ENCODE measurements at places on chromosomes 1 and 21.

GRCh38 chr1:160664573-160665051 lies 17.8 kb upstream of the SLAMF1 start:
- no peak for DNase-seq

DNA sequence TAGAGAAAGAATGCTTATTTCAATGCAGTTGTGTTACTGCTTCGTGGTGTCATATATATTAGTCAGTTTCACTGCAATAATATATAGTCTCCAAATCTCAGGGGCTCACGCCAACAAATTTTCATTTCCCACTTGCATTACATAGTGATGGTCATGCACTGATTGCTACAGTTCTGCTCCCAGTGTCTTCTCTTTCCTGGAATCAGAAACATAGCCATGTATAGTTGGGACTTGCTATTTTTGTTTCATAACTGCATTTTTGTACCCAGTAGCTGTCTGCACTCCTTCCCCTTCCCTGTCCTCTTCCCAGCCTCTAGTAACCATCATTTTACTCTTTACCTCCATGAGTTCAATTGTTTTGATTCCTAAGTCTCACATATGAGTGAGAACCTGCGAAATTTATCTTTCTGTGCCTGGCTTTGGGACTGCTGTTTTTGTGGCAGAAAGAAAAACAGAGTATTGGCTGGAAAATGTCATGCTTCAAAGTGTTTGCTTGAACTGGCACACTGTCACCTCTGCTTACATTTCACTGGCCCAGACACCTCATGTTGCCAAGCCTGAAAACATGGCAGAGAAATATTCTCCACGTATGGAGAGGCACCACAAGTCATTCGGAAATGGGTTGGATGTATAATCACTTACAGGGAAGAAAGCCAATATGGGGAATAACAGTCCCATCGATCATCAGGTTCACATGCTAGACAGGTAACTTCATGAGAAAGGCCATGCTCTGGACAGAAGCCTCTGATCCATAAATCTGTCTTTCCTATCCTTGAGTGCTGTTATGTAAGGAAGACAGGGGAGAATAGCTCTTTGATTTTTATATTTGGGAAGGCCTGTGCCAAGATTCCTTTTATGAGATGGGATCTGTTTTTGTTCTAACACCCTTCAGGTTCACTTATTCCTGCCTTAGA lies 60.4 kb upstream of the BACH1 start:
- peak; percentile 75 for DNase-seq

DNA sequence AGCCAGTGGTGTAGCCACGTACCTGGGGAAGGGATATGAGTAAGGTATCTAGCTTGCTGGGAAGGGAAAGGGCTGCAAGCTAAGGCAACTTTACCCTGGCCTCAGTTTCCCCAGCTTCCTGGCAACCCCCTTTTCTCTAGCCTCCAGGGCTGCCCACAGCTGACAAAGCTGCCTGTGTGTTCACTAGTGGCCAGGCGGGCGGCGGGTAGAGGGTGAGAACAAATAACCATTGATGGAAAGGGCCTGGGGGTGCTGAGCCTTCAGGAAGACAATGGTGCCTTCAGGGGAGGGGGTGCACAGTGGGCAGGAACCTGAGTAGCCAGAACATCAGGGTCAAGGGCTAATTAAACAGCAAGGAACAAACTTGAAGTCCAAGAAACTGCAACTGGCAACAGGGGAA lies 6.1 kb downstream of the CERS2 start:
- DNase-seq: no peak

DNA sequence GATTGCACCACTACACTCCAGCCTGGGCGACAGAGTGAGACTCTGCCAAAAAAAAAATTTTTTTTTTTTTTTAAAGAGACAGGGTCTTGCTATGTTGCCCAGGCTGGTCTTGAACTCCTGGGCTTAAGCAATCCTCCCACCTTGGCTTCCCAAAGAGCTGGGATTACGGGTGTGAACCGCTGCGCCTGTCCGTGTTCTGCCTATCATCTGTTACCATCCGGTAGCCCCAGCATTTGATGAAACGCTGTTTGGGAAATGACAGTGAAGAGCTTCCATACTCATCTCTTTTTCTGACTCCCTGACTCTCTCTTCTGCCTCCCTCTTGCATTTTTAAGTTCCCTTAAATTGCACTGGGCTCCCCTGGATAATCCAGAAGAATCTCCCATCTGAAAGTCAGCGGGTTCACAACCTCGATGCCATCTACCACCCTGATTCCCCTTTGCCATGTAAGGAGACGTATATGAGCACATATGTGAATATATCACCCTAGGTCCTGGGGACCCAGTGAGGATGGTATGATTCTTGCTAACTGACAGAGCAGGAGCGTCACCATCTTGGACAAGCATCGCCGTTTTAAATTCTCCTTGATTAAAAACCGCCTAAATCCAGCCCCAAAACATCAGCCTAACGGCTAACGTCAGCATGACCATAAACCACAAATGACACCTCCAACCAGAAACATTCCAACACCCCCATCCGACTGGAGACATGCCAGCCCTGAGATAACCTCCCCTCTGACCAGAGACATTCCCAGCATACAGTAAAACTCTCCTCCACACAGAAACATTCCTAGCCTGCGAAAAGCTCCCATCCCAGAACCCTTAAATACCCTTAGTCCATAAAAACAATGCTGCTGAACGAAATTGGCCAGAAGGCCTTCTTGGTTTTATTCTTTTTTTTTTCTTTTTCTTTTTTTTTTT lies 12.4 kb downstream of the TNFRSF8 start:
- DNase-seq: peak; percentile 96

DNA sequence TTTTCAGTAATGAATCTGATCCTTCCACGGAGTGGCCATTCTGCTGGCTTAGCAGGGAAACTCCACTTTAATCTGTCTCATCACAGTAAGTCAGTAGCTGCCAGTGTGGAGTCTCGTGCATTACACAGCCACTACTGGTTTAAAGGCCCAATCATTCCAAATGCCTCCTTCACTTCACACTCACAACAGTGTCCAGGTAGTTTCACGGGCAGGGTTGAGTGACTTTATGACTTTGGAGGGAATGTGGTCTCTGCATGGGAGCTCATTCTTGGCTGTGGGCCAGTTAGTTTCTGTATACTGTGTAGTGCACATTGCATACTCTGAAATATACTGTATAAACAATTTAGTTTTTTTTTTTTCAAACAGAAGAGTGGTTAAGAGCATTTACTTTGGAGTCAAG lies 34.6 kb upstream of the C1orf87 start:
- DNase-seq: no peak

DNA sequence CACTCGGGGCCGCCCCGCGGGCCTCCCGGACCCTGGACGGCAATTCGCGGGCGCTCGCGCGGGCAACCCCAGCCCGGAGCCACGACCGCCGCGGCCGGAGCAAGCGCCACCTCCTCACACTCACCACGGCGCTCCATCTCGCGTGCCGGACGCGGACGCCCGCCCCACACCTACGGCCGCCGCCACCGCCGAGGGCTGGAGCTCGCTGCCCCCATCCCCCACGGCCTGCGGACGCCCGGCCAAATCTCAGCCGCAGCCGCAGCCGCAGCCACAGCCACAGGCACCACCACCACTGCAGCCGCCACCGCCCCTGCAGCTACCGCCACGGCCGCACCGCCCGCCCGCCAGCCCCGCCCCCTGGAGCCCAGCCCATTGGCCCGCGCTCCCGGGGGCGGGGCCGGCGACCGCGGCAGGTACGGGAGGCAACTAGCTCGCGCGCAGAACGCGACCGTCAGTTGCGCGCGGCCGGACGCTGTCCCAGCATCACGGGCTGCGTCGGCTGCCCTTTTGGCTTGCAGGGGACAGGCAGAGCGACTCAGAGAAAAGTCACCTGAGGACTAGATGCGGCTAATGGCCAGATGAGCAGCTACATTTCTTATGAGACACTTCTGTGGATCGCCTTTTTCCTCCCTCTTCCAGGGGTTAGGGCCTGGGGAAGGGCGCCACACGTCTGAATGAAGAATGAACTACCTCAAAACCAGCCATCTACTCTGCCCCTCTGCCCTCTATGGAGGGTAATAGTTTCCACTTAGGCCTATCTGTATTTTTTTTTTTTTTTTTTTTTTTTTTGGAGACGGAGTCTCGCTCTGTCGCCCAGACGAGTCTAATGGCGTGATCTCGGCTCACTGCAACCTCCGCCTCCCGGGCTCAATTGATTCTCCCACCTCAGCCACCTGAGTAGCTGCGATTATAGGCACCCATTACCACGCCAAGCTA lies at the start of gene ARHGAP29:
Gene ARHGAP29, minus strand, starts transcription at position 294 of the 936 bp plus-strand sequence. CDS start 5,973 bp downstream, outside the sequence.
- peak; percentile 65 for DNase-seq

DNA sequence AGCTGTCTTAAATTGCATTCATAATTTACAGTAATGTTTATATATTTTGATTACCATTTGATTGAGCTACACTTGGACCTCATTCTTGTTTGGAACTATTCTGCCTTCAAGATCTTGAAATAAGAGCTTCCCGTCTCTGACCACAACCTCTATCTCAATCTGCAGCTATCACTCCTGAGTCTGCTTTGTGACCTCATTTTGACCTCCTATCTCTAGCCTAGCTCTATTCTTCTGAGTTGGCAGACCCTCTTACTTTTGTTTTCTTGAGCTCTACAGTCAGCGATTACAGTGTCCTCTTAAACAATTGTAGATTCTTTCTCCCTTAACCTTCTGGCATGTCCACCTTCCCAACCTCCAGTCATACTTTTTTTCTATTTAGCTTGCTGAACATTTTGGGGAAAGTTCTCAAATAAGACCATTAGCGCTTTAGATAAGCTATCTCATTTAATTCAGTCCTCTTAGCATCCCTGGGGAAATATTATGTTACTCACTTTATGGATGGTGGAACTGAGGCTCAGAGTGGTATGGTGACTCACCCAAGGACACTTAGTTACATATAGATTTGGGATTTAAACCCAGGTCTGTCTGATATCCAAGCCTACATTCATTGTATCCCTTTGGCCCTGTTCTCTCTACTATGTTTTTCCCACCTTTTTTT lies 19.1 kb downstream of the RPAP2 start:
- no peak for DNase-seq

DNA sequence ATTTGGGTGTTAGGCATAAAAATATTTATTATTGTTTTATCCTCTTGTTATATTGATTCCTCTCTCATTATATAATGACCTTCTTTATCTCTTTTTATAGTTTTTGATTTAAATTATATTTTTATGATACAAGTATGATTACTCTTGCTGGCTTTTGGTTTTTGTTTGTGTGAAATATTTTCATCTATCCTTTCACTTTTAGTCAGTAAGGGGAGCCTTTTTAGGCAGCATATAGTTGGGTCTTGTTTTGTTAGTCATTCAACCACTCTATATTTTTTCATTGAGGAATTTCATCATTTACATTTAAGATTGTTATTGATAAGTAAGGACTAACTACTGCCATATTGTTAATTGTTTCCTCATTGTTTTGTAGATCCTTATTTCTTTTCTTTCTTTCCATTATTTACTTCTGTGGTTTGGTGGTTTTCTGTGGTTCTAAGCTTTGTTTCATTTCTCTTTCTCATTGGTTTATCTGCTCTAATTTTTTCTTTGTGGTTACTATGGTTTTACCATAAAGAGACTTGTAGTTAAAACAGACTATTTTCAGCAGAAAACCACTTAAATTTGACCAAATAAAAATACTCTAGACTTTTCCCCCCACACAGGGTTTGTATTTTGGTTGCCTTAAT lies 593.1 kb downstream of the NUF2 start:
- peak; percentile 38 for DNase-seq

- peak; percentile 80 for DNase-seq
These were observed 58.6 kb downstream of the NPHP4 start for GRCh38 chr1:5933676-5934057.

DNA sequence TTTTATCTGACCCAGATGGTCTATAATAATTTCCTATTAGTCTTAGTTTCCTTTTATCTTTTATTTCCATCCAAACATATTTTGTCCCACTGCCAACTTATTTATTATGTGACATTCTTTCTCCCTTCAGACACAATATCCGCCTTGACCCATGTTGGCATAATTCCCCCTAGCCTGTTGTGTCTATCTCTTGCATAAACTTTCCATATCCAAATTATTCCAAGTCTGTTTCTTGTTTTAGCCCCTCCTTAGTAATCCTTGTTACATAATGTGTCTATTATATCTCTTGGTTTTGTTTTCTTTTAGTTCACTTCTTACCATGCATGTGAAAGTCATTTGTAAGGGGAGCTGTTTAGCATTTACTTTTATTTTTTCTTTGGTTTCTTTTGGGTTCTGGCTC lies 81.6 kb upstream of the CACHD1 start:
- DNase-seq: no peak

- DNase-seq: peak; percentile 69
These were observed 135.6 kb downstream of the DUSP10 start for GRCh38 chr1:221606256-221606655.

DNA sequence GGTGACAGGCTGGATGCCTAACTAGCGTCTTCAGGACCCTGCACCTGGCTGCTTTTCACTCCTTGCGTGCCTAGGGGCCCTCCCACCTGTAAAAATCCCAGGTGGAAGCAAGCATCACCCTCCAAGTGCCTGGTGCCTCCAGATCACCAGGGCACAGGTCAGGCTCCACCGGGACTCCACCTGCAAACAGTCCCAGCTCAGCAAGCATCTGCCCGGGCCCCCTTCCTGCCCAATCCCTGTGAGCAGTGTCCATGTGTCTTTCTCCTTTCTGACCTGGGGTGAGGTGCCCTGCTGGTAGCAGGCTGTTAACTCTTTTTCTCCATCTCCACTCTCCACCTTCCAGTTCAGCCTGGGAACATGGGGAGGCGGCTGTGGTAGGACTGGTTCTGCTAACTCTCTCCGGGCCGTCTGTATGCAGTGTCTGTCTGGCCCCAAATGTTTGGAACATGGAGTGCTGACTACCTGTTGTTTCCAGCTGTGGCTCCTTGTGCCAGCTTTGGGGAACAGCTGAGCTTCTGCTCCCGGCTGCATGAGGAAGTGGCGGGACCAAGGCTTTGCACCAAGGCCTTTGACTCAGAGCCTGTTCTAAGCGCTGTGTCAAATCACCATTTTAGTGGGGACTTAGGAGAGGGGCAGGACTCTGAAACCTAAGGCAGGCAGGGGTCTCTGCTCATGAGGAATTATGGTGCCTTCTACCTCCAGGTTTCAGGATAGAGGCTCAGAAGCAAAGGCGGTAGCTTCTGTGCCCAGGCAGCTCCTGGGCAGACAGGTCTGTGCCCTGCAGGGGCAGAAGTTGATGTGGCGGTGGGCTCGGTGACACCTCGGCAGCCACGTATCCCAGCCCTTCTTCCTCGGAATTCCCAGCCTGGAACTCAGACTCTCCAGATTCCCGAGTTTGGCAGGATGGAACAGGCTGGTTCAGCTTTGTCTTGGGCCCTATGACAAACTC lies 5.5 kb downstream of the GPR137B start:
- no peak for DNase-seq

GRCh38 chr1:210489491-210489890 lies 160.8 kb downstream of the HHAT start:
- peak; percentile 9 for DNase-seq

DNA sequence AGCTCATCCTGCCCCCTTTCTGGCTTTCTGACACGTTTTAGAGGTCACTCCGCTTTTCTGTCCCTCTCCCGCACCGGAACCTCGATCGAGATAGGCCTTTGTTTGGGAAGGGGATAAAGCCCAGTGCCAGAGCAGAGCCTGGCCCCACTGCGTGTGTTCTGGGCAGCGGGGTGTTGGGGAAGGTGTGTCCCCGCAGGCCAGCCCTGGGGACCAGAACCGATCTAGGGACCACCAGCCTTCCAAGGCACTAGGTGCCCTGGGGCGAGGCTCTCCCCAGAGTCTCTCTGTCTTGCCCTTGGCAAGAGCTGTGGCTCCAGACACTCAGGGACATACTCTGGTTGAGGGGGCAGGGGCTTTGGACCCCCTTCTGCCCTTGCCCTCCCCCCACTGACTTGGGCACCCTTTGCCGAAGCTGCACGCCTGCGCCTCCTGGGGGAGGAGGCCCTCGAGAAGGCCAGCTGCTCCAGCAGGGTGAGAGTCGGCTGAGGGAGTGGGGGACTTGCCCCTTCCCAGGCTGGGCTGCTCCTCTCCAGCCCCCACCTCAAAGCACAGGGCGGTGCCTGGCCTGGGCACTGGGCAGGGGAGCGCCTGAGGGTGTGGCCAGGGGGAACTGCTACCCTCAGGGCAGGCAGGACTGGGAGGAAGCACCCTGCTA lies 16.4 kb downstream of the PRXL2B start:
- no peak for DNase-seq
